ENCODE measurements at places on chromosomes 1 and 21.

DNA sequence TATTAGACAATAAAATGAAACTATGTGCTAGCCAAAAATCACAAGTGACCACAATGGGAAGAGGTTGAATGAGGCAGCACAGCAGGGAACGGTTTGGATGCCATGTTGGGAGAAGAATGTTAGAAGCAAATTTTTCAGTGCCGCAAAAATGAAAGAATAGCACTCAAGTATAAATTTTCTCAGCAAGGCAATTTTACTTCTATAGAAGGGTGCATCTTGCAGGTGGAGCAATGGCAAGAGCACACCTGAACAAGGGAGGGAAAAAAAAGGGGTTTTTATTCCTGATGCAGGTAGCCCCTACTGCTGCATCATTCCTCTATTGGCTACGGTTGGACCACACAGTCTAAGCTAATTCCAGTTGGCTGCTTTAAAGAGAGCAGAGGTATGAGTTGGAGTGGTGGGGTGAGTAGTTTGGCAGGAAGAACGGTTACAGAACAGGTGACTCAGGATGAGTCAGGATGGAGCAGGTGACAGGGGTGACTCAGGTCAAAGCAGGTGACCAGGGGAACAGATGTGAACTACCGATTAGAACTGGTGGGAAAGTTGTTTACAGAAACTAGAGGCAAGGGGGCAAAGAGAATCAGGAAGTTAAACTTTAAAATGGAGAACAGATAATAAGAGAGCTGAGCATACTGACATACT is 301.1 kb upstream of the NRIP1 start:
- no peak for DNase-seq

GRCh38 chr1:109248444-109248796 is 919 bp upstream of the CELSR2 start:
- DNase-seq: no peak

- no peak for DNase-seq
These were observed 20.6 kb downstream of the TP73 start for GRCh38 chr1:3672971-3673361.

DNA sequence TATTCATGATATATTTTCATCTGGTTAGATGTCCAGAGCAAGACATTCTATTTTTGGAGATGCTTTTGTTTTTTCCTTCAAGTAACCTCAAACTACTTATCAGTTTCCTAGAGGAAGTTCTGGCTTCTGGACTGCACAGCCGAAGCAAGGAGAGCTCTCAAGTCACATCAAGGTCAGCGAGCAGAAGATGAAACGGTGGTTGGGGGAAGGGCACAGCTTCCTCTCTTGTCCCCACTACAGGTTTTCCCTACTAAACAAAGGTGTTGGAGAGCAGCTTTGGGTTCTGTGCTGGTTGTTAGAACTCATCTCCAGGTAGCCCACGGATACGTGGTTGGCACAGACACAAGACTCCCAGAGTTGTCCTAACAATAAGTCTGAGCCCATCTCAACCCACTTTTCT is 5.1 kb upstream of the PLEKHO1 start:
- DNase-seq: no peak

DNA sequence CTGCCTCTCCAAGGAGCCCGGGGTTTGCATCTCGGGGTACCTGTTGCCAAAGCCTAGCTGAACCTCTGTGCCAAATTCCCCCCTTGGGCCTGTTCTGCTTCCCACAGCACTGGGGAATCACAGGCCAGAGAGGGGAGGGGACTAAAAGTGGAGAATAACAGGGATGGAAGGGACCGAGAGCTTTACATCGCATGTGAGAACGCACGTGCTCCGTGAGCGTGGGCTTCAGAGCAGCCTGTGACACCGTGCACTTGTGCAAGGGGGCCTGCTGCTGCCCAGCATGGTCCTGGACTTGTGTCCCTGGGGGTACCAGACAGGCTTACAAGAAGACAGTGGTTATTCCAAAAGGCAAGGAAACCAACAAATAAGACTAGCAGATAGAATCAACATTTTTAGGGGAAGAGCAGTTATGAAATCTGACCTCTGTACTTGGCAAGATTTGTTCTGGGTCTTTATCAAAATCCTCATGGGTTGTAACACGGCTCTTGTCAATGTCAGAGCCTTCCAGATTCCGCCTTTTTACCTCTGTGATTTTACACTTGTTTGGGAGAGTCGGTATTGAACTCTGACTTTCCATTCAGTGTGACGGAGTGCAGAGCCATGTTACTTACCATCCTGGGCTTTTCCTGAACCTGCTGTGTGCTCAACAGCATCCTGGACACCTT is 36.2 kb upstream of the TNFRSF1B start:
- DNase-seq: no peak

DNA sequence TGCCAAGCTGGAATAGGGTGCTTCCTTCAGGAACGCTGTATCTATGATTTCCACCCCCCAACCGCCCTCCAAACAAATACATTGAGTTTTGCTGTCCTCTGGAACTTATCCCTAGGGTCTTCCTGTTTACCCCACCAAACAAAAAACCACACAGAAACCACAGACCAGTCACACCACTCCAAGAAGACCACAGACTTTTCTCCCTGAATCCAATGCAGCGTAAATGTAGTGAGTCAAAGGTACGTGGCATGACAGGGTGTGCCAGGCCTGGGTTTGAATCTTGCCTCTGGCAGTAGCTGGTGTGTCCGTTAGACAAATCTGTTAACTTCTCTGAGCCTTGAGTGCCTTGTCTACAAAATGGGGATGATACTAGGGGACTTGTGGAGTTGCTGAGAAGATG is 27.8 kb downstream of the ASAP3 start:
- no peak for DNase-seq

- DNase-seq: no peak
These were observed 22.3 kb upstream of the HPCAL4 start for GRCh38 chr1:39713557-39713956.

GRCh38 chr1:36306210-36306901 is at the start of gene SH3D21:
Gene SH3D21 (plus strand): TSS chr1:36306368. CDS start chr1:36306421, 53 bp downstream.
- peak; percentile 47 for DNase-seq

DNA sequence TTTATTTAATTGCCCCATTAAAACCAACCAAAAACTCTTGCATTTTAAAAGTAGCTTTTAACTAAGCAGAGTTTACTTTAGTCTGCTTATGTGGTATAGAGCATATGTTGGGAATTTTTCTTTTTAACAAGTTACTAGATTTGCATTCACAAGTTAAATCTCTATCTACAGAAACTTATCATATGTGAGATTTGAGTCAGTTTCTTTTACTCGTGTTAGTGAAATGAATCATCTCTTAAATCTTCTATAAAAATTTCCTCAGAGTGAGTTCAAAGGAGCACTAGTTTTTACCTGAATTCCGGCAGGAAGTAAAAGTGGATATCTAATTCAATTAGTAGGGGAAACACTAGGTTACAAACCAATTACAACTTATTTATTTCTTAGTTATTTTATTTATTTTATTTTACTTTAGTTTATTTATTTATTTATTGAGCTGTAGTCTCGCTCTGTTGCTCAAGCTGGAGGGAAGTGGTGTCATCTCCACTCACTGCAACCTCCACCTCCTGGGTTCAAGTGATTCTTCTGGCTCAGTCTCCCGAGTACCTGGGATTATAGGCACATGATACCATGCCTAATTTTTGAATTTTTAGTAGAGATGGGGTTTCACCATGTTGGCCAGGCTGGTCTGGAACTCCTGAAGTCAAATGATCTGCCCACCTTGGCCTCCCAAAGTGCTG is 1609.6 kb upstream of the B3GALT2 start:
- DNase-seq: no peak

DNA sequence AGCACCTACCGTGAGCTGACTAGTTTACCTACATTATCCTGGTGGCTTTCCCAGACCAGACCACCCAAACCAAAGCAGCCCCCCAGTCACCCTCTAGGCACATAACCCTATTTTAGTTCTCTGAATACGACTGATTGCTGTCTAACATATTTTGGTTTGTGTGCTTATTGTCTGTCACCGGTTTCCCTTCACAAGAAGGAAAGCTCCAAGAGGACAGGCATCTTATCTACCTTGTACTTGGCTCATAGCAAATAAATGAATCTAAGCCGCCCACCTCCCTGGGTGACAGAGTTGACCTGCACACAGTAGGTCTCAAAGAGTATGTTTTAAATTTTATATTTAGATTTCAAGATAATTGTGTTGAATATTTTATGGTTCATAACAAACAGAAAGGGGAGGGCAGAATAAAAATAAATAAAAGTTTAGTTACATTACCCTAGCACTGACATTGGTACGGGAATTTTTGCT is 904 bp upstream of the PRDX6 start:
- no peak for DNase-seq

GRCh38 chr1:175364424-175365076 is 172.0 kb upstream of the KIAA0040 start:
- DNase-seq: no peak
